Anterior cingulate cortex (tissue), 58 donors: ENCODE measurements at places on chromosomes 6 and 20.
A peak's percentile ranks its signal among the peaks of the same experiment; 100 is the strongest.

GRCh38 chr6:137190583-137191094 is 17.2 kb upstream of the IL22RA2 start:
- no peak for DNase-seq

DNA sequence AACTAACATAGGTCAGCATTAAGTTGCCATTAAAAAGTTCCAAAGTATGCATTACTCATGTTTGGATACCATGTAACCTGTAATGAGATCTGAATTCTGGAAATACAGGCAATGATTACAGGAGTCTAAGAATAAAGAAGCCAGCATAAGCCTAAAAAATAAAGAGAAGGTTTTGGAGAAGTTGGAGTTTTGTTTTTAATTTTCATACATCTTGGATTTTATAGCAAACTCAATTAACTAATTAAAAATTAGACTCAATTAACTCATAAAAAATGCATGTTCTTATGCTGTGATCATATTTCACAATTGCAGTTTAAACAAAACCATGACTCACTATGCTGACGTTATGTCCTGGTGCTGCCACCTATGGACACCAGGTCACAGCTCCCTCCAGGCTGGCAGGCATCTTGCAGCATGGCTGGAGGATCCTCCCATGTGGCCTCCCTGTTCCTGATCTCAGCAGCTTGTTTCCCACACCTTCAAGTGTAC is 648.8 kb upstream of the AGPAT4 start:
- DNase-seq, result no peak

DNA sequence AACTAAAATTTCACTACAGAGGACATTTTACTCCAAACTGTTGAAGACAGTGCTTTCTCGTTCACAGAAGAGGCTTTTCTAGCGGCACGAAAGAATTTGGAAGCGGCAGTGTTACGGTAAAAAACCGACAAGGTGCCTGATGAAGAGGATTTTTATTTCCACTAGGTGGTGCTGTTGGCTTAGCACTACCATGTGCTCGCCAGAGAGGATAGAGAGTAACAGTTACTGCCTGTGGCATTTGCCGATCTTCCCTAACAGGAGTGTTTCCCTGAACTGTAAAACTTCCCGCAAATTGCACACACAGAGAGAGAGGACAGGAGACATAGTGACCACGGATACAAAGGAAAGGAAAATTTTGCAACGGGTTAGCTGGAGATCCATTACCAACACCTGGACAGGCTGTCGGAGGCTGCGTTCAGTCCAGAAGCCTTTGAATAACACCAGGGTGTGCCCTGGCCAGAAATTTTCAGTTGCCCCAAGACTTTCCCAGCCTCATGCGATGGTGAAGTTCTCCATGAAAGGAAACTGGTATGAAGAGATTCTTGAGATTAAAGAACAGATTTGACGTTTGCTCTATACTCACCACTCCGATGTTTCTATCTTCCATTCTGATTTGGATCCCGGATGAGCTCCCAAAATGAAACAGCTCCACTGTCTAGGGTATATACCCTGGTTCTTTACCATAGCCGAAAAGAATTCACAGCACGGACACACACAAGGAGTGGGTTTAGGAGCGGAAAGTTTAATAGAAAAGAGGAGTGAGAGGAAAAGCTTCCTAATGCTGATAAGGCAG is 48.1 kb downstream of the HLA-DPB1 start:
- no peak for DNase-seq

DNA sequence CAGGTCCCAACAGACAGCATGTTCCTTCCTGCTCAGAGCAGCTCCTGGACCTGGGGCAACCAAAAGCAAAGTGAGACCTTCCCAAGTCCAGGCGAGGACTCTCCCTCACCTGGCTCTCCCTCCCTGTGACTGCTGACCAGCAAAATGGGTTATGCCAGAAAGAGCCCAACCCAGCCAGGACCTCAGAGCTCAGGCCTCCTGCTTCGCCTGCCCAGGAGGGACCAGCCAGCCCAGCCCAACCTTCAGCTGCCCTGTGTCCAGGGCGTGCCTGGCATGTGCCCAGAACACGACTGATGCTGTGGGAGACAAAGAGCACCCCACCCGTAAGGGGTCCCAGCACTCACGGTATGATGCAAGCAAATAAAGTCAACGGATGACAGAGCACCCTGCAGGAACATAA is 74.0 kb upstream of the CST7 start:
- no peak for DNase-seq

DNA sequence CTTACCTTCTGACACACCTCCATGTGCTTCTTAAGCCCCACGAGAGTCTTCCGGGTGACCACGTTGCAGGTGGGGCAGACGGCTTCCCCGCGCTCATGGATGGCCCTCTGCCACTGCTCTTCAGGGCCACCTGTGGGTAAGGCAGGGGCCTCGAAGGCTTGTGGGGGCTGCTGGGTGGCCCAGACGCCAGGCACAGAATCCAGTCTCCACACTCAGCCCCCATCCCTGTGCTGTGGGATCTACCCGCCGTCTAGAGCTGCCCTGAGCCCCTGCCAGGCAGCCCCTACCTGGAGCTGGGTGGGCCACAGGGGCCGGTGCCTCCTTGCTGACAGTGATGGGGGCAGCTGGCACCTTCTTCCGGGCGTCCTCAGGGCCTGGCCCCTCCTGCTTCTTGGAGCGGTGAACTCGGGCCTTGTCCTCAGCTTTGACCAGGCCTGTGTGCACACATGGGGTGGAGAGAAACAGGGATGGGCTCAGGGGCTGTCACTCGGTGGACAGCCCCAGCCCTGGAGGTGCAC is 5.9 kb downstream of the ZNF512B start:
- no peak for DNase-seq

DNA sequence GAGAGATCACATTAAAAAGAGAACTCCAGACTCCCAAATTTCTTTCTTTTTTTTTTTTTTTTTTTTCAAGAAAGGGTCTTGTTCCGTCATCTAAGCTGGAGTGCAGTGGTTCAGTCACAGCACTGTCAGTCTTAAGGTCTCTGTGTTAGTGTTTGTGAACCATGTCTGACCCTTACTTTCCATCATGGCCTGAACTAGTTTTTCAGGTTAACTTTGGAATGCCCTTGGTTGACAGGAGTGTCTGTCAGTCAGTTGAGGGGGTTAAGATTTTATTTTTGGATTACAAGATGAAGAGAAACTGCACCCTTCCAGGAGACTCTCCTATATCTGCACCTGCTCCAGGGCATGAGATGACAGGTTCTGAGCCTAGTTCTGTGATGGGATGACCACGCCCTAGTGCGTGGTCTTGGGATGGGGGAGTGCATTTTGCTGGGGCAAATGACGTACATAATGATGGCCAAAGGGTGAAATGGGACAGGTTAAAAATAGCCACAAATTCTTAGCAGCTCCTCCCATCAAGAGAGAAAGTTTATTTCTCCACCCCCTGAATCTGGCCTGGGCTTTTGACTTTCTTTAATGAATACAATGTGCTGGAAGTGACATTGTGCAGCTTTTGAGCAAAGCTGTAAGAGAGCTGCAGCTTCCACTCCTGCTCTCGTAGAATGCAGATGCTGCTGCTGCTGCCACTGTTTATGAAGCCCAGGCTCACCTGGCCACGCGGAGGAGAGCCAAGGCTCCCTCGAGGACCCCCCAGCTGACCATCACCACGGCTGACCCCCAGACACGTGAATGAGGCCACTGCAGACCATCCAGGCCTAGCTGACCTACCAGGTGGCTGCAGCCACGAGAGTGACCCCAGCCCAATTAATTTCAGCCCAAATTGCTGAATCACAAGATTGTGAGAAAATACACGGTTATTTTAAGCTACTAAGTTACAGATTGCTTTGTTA is 29.7 kb upstream of the FAM50B start:
- no peak for DNase-seq

- peak; percentile 30 for DNase-seq
Observed at GRCh38 chr6:4351520-4352321, 216.3 kb upstream of the ECI2 start.

DNA sequence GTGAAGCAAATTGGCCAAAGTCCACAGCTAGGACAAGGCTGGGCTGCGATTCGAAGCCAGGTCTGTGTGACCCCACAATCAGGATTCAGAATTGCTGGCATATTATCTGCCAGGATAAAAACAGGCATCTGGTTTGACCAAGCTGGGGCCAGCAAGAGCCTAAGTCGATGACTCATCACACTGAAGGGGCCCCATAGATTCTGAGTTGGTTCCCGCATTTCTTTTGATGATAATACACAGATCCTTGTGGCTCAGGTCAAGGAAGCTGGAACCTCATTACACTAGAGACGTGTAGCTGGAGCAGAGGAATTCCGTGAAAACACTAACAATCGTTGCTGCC is 6.5 kb downstream of the KCNB1 start:
- no peak for DNase-seq

- no peak for DNase-seq
Observed at GRCh38 chr6:89260832-89261231, 43.7 kb upstream of the GABRR1 start.

- DNase-seq, result no peak
Observed at GRCh38 chr6:77030929-77031674, 432.2 kb downstream of the HTR1B start.

GRCh38 chr20:41135187-41135887 is 2.0 kb upstream of the PLCG1 start:
- DNase-seq, result no peak

DNA sequence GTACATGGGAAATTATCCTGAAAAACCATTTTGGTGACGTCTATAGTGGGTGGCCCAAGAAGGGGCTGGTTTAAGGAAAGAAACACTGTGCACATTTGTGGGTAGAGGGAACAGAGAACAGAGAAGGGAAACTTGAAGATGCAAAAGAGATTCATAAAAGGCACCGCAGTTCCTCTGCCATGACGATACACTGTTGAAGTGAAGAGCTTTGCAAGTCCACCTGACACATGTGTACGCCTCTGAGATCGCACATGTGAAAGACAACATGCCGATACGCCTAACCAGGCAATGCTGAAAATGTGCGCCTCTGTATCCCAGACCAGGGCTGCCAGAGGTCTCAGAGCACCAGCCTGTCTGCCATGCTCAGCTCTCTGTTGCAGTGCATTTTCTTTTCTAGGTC is 180.9 kb downstream of the KIF16B start:
- DNase-seq, result no peak

DNA sequence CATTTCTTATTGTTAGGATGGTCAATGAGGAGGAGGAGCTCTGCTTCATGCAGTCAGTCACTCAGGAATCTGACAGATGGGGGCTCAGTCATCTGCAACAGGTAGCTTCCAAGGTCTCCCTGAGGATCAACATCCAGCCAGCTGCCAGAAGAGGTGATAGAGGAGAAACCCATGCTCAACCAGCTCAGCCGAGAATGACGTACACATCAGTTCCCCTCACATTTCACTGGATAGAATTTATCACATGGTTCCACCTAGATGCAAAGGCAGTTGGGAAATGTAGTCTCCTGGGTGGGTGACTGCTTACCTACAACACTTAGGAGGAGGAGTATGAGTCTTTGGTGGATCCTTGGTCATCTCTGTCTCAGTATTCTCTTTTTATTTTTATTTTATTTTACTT is 144.5 kb downstream of the CEBPB start:
- no peak for DNase-seq

GRCh38 chr6:165599121-165599520 is 63.9 kb downstream of the PDE10A start:
- no peak for DNase-seq

GRCh38 chr6:134669485-134669884 is 280.4 kb downstream of the ALDH8A1 start:
- no peak for DNase-seq

DNA sequence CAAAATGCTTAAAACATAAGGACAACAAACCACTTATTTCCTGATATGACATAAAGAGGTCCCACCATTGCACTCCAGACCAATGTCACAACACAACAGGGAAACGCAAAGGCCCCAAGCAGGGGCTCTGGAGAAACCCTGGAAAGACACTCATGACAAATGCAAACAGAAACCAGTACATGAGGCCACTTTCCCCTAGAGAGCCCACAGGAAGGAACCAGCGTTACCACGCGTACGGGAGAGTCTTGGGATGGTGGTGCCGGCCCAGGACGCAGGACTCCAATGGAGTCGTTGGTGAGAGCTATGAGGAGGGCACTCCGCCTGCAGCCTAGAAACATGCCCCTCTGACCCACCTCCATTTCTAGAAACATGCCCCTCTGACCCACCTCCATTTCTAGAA is 20.2 kb downstream of the GMEB2 start:
- DNase-seq, result no peak

DNA sequence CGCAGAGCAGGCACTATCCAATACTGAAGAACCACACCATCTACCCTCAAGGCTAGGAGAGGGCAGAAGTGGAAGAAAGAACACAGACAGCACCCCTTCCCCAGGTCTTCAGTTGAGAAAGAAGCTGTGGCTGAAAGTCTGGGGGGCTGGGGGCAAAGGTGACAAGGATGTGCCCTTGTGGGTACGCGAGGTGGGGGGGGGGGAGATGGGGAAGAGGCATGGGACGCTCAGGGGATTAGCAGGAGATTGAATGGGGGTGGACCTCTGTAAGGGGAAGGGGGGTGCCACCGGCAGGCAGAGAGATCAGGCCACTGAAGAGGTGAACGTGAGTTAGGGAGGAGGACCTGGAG is 1.1 kb downstream of the B4GALT5 start:
- DNase-seq, result no peak

GRCh38 chr20:38165089-38165965 is at the start of gene TGM2:
TGM2 (minus strand) TSS chr20:38165270; CDS start chr20:38165198, 72 bp downstream.
- no peak for DNase-seq

- no peak for DNase-seq
Observed at GRCh38 chr20:10270630-10271029, 52.0 kb downstream of the SNAP25 start.

DNA sequence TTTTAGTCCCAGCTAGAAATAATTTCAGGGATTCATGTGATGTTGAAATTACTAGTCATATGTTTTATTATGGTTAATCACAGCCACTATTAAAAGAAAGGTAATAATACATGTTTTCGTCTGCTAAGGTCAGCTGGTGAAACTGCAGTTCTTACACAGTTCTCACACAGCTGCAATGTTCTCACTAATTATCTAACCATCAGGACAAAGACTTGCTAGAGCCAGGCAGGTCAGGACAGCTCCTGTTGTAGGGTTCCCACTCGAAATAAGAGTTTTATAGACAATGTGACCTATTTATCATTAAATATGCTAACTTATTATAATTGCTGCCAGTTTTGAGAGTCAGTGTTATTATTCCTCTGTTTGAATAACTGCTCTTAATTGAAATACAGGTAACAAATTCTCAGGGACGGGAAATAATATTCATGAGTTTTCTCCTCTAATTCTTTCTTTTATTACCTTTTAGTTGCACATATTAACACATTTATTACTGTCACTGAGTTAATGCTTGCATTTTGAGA is 97.9 kb downstream of the GJA1 start:
- DNase-seq, result no peak

GRCh38 chr6:112279031-112279935 is 24.9 kb upstream of the LAMA4 start:
- no peak for DNase-seq
